ENCODE measurements at places on chromosomes 7 and 10.

GRCh38 chr10:87590705-87591588, 68.7 kb upstream of the PAPSS2 start:
- no peak for DNase-seq

DNA sequence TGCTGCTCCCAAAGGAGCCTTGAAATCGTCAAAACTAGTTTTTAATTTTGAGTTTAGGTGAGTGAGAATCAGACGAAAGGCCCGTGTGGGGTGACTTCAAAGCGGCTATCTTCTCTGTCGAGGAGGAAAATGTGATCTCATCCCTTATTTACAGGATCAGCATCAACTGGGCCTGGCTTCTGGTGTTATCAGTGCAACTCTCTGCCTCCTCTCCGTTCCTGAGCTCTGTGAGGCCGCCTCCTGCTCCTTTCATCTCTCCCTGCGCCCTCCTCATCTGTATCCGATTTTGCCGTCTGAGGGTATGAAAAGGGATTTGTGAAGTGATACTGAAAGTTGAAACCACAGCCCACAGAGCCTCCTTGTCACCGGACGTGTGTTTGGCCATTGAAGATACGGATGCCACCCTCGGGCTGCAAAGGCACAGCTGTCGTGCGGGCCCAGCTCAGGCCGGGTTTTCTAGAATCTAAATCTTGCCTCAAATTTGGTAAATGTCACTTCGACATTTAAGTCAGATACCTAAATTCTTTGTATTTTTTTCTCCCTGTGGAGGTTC, 408.7 kb upstream of the ADARB2 start:
- no peak for DNase-seq

DNA sequence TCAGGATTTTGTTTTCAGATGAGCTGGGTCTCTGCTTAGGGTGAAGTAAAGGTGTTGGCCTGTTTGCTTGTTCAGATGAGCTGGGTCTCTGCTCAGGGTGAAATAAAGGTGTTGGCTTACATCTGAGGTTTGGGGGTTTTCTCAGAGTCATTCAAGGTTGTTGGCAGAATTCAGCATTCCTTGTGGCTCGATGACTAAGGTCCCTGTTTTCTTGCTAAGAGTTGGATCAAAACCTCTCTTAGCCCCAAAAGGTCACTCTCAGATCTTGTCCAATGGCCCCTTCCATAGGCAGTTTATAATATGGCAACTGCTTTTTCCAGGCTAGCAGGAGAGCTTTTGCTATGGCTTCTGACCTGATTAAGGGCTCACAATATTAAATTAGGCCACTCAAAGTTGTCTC, 106.6 kb downstream of the ADAM22 start:
- no peak for DNase-seq

- no peak for DNase-seq
These were observed 49.9 kb upstream of the CAMK2B start for GRCh38 chr7:44375236-44375699.

DNA sequence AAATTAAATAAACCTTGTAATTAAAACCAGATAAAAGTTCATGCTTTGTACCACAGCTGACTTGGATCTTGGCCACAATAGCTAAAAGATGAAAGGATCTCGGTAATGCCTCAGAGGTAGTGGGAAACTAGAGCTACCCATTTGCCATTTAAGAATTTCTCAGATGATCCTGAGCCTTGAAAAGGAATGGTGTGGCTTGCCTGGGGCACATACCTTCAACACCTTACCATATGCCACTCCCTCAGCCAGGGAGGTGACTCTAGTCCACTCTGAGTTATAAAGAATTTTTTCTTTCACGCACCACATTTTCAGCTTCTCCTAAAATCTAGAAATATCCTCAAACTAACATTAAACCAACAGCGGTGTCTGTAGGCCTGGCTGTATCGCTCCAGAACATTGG, 516.3 kb upstream of the TEX47 start:
- no peak for DNase-seq

GRCh38 chr10:1205450-1206030, 149.4 kb downstream of the WDR37 start:
- DNase-seq: no peak

DNA sequence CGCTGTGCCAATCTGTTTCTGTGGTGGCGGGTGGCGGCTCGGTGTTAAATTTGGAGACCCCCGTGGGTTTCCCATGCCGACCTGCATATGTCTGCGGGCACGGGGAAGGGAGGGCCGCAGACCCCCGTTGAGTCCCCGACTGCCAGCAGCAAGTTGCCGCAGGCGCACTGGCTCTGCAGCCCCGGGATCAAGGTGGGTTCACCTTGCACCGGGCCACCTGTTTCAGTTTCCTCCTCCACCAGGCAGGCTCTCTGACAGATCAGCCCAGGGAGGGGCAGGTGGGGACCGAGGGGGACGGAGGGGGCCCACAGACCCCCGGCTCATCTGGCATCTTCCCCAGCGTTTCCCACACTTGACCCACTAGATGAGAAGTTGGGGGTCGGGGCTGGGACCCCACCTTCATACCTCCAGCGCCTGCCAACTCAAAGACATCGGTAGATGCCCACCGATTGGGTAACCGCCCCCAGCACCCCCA, 95.9 kb downstream of the CUX1 start:
- DNase-seq: no peak

DNA sequence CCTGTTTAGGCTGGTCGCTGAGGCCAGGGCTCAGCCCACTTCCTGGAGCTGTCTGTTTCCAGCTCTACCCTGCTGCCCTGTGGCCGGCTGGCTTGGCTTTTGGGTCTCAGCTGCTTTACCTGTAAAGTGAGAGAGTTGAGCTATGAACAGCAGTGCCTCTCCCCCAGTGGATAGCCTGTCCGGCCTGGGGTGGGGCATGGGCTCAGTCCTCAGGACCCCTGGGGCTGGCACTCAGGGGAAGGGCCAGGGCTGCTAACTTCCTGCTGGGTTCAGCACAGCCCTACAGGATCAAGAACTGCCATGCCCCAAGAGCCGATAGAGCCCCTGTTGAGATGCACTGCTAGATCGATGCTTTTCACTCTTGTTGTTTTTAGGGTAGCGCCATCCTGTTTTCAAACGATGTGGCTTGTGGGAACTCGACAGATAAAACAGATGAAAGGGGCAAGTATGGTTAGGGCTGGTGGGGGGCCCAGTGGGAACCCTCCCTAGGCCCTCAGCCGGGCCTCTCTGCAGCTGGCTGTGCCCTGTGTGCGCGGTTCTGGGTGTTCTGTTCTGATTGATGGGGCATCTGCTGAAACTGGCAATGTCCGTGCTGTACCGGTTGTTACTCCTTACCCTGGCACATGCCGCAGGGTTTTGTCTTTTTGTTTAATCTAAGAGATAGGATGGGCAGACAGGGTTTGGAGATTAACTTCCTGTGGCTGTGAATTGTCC, 10.0 kb upstream of the SFRP5 start:
- DNase-seq: no peak

- DNase-seq: no peak
These were observed 84.0 kb upstream of the SMNDC1 start for GRCh38 chr10:110388687-110389052.

GRCh38 chr7:98357751-98358161, 43.1 kb downstream of the BAIAP2L1 start:
- no peak for DNase-seq

DNA sequence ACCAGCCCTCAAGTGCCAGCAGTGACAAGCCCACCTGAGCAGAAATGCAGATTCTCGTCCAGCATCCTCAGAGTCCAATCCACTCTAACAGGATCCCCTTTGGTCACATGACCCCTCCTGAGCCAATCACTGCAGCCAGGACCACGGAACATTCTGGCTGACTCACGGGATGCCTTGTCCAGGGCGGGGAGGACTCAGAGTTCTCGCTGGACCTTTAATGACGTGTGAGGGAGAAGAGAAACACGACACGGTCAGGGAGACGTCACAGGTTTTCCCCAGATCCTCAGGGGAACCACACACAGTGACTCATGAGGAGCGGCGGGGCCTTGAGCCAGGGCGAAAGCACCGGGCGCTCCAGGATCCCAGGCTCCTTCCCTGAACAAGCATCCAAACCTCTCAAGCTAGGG, 155.7 kb downstream of the PTPRN2 start:
- DNase-seq: no peak

DNA sequence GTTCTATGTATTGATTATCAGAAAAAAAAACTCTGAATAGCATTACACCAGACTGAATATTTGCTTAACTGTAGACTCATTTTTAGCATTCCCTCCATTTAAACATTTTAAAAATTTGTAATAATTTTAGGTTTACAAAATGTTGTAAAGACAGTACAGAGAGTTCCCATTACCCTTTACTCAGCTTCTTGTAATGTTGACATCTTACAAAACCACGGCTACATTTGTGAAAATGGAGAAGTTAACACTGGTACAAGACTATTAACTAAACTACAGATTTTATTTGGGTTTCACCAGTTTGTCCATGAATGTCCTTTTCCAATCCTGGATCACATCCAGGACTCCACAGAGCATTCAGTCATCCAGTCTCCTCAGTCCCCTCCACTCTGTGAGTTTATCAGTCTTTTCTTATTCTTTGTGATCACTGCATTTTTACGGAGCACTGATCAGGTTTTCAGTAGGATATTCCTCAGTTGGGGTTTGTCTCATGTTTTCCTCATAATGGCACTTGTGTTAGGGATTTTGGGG, 130.0 kb upstream of the EEPD1 start:
- DNase-seq: no peak

GRCh38 chr7:39927018-39927417, 23.0 kb upstream of the CDK13 start:
- DNase-seq: no peak

- no peak for DNase-seq
These were observed 1012.5 kb downstream of the NRG3 start for GRCh38 chr10:82887488-82887887.

- DNase-seq: no peak
These were observed 20.0 kb downstream of the KCNK18 start for GRCh38 chr10:117217196-117217761.

DNA sequence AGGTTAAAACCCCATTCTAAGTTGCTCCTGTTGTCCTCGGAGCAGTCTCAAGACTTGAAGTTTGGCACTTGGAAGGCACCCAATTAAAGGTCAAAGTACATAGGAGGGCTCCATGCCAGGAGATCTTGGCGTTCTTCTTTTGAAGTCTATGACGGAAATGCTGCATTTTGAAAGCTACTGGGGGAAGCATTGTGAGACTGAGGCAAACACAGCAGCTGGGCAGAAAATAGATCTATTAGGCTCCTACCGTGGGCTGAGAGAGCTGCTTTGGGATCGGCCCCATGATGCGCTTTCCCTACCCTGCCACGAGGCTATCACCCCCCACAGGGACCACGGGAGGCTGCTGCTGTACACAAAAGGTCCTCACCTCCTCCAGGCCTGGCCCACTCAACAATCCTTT, 20.0 kb downstream of the KIAA1549 start:
- DNase-seq: no peak

DNA sequence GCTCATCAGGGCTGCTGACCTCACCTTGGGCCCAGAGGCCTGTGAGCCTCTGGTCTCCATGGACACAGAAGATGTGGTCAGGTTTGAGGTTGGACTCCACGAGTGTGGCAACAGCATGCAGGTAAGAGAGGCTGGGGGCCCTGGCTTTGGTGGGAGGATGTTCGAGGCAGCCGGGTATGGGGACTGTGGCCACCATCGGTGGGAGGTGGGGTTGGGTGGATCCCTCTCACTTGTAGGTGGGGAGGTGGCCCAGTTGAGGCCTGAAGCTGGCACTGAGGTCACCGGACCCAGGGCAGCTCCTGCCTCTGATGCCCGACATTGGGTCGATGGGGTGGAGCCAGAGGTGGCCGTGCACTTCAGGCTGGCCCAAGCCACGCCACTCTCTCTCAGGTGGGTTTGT, 406 bp downstream of the ZP3 start:
- DNase-seq: no peak
